ENCODE measurements at places on chromosomes 1 and 21.
A peak's percentile ranks its signal among the peaks of the same experiment; 100 is the strongest.

DNA sequence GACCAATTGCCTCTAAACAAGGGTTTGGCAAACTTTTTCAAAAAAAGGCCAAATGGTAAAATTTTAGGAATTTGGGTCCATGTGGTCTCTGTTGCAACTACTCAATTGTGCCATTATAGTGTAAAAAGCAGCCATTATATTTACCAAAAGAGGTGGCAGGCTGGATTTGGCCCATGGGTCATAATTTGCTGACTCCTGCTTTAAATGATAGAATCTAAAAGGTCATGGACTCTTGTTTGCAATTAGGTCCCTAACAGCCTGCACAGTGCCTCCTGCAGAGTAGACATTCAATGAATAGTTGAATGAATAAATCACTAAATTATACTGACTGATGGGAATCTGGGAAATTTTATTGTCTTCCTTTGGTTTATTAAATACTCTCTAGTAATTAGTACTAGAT is 6.2 kb downstream of the BECN2 start:
- no peaks in the 10 kb centered on the region for H3K36me3 ChIP-seq
- no peak overlapping the region for H3K27ac ChIP-seq
- H3K4me3 ChIP-seq, result no peak overlapping the region
- H3K4me1 ChIP-seq, result no peaks in the 10 kb centered on the region
- DNase-seq, result no peak

- DNase-seq, result no peak
- no peaks in the 10 kb centered on the region for H3K36me3 ChIP-seq
- no peak overlapping the region for H3K27ac ChIP-seq
- H3K4me1 ChIP-seq, result no peaks in the 10 kb centered on the region
Measured at GRCh38 chr1:98197356-98197755, 276.5 kb upstream of the DPYD start.

DNA sequence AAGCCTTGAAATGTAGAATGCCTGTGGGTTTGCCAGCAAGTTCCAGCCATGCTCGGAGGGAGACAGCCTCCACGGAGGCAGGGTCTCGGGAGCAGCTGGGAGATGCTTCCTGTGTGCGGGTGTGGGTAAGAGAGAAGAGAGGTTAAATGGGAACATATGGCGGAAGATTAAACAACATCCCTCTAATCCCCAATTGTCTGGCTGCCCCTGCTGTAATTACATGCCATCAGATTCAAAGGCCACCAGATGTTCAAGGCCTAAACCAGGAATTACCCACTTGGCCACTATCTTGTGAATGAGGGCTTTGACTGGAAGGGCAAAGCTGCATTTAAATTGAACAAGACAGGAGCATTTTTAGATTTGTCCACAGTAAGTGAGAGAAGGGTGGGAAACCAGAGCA is 81.4 kb upstream of the BACE2 start:
- no peak for DNase-seq
- H3K27me3 ChIP-seq, result no peaks in the 10 kb centered on the region
- no peaks in the 10 kb centered on the region for H3K36me3 ChIP-seq
- H3K4me1 ChIP-seq, result no peaks in the 10 kb centered on the region
- H3K27ac ChIP-seq, result no peak overlapping the region

DNA sequence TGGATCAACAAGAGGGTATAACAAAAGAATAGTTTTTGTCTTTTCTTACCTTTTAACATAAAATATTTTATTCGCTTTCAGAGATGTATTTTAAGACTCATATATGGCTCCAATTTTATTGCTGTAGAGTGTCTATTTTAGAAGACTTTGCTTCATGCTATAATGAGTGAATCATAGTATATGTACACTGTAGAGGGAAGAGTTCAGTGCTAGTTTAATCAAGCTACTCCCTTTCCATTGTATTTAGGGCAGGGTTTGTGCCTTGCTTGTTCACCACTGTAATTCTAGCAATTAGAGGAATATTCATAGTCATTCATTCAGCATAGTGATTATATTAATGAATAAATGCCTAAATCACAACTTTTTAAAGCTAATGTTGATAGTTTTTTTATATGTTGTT is 78.8 kb downstream of the CEP350 start:
- H3K4me1 ChIP-seq, result peaks cover 17% of the 10 kb centered on the region
- no peak overlapping the region for H3K4me3 ChIP-seq
- H3K27ac ChIP-seq, result no peak overlapping the region
- H3K36me3 ChIP-seq, result peaks cover 74% of the 10 kb centered on the region
- no peaks in the 10 kb centered on the region for H3K27me3 ChIP-seq
- no peak for DNase-seq

DNA sequence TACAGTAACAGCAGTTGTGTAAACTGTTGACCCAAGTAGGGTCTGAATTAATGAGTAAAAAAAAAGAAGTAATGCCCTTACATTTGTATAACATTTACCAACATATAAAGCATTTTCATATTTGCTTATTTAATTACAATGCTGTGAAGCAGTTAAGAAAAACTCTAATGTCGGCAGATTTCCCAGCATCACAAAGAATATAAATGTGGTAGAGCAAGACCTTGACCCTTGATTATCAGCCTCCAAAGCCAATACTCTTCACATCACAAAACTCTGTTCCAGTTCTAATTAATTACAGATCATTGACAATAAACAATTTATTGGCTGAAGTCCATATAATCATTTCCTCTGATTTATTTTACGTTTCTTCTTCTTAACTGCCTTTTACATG is 130.2 kb downstream of the DUSP10 start:
- H3K36me3 ChIP-seq, result no peaks in the 10 kb centered on the region
- H3K27ac ChIP-seq, result no peak overlapping the region
- no peak for DNase-seq
- no peaks in the 10 kb centered on the region for H3K27me3 ChIP-seq

GRCh38 chr1:37692834-37693175 is 489 bp downstream of the CDCA8 start:
- H3K36me3 ChIP-seq, result peaks cover 15% of the 10 kb centered on the region
- peak overlapping the region; percentile 95 for H3K4me3 ChIP-seq
- no peaks in the 10 kb centered on the region for H3K27me3 ChIP-seq
- peak overlapping the region; percentile 69 for H3K27ac ChIP-seq
- peaks cover 14% of the 10 kb centered on the region for H3K4me1 ChIP-seq

GRCh38 chr1:180614730-180615129 is 17.1 kb upstream of the XPR1 start:
- no peaks in the 10 kb centered on the region for H3K36me3 ChIP-seq
- no peak overlapping the region for H3K27ac ChIP-seq
- DNase-seq, result no peak
- H3K4me1 ChIP-seq, result peaks cover 6% of the 10 kb centered on the region
- H3K4me3 ChIP-seq, result no peak overlapping the region
- no peaks in the 10 kb centered on the region for H3K27me3 ChIP-seq

GRCh38 chr1:171769754-171770153 is 11.7 kb upstream of the METTL13 start:
- no peak overlapping the region for H3K4me3 ChIP-seq
- no peaks in the 10 kb centered on the region for H3K36me3 ChIP-seq
- DNase-seq, result no peak
- H3K4me1 ChIP-seq, result no peaks in the 10 kb centered on the region
- H3K27me3 ChIP-seq, result no peaks in the 10 kb centered on the region

- H3K27me3 ChIP-seq, result peaks cover 48% of the 10 kb centered on the region
- H3K27ac ChIP-seq, result peak overlapping the region; percentile 81
- peaks cover 46% of the 10 kb centered on the region for H3K4me1 ChIP-seq
- H3K4me3 ChIP-seq, result peak overlapping the region; percentile 96
- H3K36me3 ChIP-seq, result peaks cover 18% of the 10 kb centered on the region
Measured at GRCh38 chr1:2526824-2527555, 594 bp upstream of the PANK4 start.
